ENCODE measurements at places on chromosomes 2 and 18.

DNA sequence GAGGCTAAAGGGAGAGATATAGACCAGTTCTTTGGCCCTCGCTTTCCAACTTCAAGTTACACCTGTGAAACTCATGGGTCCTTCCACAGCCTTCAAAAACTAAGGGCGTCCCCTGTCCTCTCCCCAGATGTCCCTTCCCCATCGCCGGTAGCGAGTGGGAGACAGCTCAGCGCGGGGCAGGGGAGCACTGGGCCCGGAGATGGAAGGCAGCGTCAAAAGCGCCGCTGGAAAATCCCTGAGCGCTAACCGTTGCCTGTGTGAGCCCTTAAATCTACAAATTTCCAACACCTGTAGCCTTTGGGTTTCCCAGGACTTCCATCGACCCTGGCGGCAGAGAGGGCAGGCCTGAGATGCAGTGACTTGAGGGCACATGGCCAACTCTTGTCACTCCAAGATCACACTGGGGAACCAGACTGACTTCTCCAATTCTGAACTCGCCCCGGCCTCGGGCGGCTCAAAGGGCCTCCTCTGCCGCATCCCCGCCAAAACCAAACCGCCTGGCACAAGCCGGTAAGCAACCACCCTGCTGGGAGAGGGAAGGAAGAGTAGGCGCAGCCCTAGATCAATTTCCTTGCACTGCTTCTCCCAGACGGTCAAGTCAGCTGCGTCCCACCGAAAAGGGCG, 879 bp upstream of the EPAS1 start:
- no peaks in the 10 kb centered on the region for H3K36me3 ChIP-seq
- no peaks in the 10 kb centered on the region for H3K27me3 ChIP-seq
- DNase-seq: peak; percentile 65
- H3K4me3 ChIP-seq: peak overlapping the region; percentile 89
- peak overlapping the region; percentile 74 for H3K27ac ChIP-seq

- no peak overlapping the region for H3K27ac ChIP-seq
- H3K4me3 ChIP-seq: no peak overlapping the region
- no peaks in the 10 kb centered on the region for H3K27me3 ChIP-seq
- no peaks in the 10 kb centered on the region for H3K36me3 ChIP-seq
- H3K4me1 ChIP-seq: no peaks in the 10 kb centered on the region
Observed at GRCh38 chr18:67363694-67364093, 152.8 kb downstream of the DSEL start.

DNA sequence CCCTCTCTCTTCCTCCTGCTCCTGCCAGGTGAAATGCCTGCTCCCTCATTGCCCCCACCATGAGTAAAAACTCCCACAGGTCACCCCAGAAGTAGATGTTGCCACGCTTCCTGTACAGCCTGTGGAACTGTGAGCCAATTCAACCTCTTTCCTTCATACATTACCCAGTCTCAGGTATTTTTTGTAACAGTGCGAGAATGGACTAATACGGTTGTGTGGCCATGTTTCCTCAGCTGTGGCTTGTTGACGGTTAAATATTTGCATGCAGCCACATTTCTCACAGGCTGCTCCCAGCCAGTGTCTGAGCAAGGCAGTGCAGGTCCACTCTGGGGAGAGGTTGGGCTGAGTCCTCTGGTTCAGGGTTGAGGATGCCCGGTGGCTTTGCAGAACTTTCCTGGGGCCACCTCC, 27.8 kb upstream of the COPS8 start:
- no peak overlapping the region for H3K4me3 ChIP-seq
- DNase-seq: no peak
- no peaks in the 10 kb centered on the region for H3K4me1 ChIP-seq
- no peaks in the 10 kb centered on the region for H3K36me3 ChIP-seq
- no peak overlapping the region for H3K27ac ChIP-seq

DNA sequence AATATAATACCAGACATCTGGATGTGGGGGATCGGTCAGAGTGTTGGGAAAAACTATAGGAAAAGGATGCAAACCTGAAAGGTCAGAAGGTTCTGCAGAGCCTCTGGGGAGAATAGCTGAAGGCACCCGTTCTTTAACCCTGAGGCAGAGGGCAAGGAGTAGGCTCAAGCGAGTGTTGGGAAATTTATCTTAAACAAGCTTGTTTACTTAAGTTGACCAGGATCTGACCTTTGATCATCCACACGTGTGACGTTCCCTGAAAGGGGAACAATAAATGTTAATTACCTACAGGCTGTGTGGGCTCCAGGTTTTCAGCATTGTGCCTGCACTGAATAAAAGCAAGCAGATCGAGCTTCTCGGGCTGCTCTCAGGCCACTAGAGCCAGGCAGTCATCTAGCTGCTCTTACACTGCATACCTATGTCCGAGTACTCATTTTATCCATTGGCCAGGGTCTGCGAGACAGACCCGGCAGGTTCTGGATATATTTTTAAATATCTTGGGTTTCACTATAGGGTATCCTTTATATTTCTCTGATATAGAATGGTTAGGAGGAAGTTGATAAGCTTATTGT, 400.6 kb upstream of the CHST9 start:
- DNase-seq: no peak
- no peaks in the 10 kb centered on the region for H3K27me3 ChIP-seq
- H3K36me3 ChIP-seq: no peaks in the 10 kb centered on the region
- no peak overlapping the region for H3K27ac ChIP-seq
- H3K4me3 ChIP-seq: no peak overlapping the region

GRCh38 chr18:25496544-25496943, 144.6 kb upstream of the ZNF521 start:
- H3K36me3 ChIP-seq: no peaks in the 10 kb centered on the region
- no peak for DNase-seq
- no peak overlapping the region for H3K27ac ChIP-seq
- no peaks in the 10 kb centered on the region for H3K4me1 ChIP-seq

Measured in pancreas (tissue), 10 donors.